ENCODE measurements at places on chromosomes 4 and X.

GRCh38 chr4:143148521-143148920, 36.2 kb upstream of the USP38 start:
- no peak for DNase-seq

GRCh38 chr4:8513931-8514330, 66.3 kb upstream of the GPR78 start:
- DNase-seq = no peak

GRCh38 chrX:101348452-101349192, at the start of gene TIMM8A:
Gene TIMM8A (minus strand): TSS chrX:101348742. CDS start chrX:101348664, 78 bp downstream.
- peak; percentile 83 for DNase-seq

DNA sequence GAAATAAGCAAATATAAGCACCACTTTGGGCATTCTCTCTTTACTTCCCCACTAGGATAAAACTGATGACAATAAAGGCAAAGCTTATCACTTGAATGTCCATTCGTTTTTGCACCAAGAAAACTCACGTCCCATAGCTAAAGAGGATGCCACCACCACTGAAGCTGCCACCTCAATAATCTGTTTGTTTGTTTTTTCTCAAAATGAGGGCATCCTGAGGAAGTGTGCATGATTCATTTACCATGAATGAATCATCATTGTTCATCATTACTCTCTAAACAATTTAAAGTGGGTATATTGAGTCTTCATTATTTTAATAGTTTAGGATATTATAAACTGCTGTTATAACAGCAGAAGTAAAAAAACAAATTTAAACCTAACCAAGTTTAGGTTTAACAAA, 168.2 kb downstream of the DCTD start:
- no peak for DNase-seq

DNA sequence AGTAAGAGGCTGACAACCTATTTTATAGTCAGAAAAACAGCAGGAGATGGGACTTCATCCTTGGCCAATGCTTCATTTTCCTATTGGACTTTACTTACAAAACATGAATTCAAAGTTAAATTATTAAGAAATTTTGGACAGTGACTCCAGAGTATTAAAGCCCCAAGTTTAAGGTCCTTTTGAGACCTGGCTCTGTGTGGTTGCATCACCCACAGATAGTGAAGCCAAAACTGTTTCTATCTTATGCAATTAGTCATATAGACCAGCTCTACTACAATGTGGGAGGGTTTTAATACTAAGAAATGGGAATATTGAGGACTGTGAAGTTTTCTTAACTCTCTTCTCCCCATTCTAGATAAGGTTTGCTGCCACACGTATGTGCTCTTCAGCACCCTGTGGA, 196.7 kb upstream of the AR start:
- DNase-seq = no peak

- no peak for DNase-seq
These were observed 22.1 kb upstream of the HSD17B10 start for GRCh38 chrX:53456254-53456653.

DNA sequence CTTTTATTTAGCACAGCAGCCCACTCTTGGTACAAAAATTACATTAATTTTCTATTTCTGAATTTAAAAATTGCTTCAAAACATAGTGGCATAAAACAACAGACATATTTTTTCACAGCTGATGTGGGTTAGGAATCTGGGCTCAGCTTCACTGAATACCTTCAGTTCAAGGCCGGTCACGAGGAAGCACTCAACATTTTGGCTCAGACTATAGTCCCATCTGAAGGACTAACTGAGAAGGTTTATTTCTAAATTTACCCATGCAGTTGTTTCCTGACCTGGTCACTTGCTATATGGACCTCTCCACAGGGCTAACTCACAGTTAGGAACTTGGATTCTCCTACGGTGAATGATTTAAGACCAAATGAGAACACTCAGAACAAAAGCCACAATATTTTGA, 1230.2 kb upstream of the ADGRL3 start:
- DNase-seq = no peak

DNA sequence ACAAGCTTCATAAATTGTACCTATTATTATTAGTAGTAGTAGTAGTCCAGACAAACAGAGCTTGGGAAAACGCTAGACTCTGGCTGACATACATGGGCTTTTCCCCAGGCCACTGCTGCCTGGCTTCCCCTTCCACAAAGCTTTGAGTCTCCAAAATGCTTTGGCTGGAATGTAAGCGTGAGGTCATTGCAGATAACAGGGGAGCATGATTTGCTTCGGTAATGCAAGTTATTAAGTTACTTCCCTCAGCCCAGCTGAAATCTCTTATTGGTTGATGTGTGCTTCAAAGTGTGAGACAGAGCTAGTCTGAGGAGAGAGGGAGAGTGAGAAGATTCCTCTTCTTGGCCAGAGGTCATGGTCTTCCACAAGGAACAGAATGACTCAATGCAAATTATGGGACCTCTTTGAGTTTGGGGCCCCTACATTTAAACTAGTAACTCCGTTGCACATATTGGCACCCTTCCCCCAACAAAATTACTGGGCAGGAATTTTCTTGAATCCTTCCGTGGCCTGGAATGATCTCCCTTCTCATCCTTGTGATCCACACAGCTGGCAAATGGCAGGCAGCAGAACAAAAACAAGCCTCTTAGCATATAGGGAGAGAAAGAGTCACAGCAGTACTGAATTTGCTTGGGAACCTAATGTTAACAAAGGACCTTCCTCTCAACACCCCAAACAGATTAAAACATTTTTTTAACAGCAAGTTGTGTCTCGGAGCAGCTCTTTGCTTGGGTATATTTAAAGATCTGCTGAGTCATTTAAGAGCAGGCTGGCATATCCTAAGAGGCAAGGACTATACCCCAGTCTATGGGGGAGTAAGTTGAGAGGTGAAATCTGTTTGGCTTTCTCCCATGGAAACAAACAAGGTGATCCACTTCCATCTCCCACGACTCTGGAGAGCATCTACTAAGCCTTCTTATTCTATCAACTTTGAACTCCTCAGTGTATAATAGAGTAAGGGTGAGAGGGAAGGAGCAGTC, 19.9 kb downstream of the AR start:
- DNase-seq = no peak

GRCh38 chr4:119138046-119138445, 2.4 kb downstream of the MYOZ2 start:
- no peak for DNase-seq

GRCh38 chr4:41679991-41680390, 68.5 kb downstream of the PHOX2B start:
- no peak for DNase-seq

GRCh38 chr4:25861951-25862410, 807 bp downstream of the SEL1L3 start:
- DNase-seq = peak; percentile 53
